ENCODE measurements at places on chromosomes 13 and 19. TPM values are rescaled to one million over a fixed set of nuclear protein-coding genes. Genes with fewer than 3 reads are reported as not detected.

DNA sequence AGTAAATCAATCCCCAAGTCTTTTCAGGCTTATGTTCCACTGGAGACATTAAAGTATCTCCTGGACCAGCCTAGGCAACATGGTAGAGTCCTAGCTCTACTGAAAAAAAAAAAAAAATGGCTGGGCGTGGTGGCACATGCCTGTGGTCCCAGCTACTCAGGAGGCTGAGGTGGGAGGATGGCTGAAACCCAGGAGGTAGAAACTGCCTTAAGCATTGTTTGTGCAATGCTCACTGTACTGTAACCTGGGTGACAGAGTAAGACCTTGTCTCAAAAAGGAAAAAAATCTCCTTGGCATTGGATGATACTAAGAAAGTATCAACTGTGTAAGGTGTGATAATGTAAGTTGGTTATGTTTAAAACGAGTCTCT, 8.8 kb downstream of the KLK8 start:
- no peak overlapping the region for H3K4me3 ChIP-seq
- peak; percentile 81 for DNase-seq
- no peaks in the 10 kb centered on the region for H3K4me1 ChIP-seq
- no peaks in the 10 kb centered on the region for H3K36me3 ChIP-seq
- peak overlapping the region; percentile 85 for H3K27ac ChIP-seq
- H3K27me3 ChIP-seq = no peaks in the 10 kb centered on the region

- no peak for DNase-seq
- H3K27me3 ChIP-seq = no peaks in the 10 kb centered on the region
- H3K4me3 ChIP-seq = no peak overlapping the region
- no peaks in the 10 kb centered on the region for H3K4me1 ChIP-seq
- no peak overlapping the region for H3K27ac ChIP-seq
Measured at GRCh38 chr13:112558696-112559418, 29.1 kb downstream of the TUBGCP3 start.

GRCh38 chr13:93398167-93399035, 171.8 kb downstream of the GPC6 start:
- no peaks in the 10 kb centered on the region for H3K36me3 ChIP-seq
- no peaks in the 10 kb centered on the region for H3K4me1 ChIP-seq
- no peaks in the 10 kb centered on the region for H3K27me3 ChIP-seq
- H3K4me3 ChIP-seq = no peak overlapping the region
- no peak for DNase-seq

GRCh38 chr13:112803422-112803821, 113.6 kb downstream of the ATP11A start:
- no peak overlapping the region for H3K27ac ChIP-seq
- no peaks in the 10 kb centered on the region for H3K4me1 ChIP-seq
- H3K4me3 ChIP-seq = no peak overlapping the region

DNA sequence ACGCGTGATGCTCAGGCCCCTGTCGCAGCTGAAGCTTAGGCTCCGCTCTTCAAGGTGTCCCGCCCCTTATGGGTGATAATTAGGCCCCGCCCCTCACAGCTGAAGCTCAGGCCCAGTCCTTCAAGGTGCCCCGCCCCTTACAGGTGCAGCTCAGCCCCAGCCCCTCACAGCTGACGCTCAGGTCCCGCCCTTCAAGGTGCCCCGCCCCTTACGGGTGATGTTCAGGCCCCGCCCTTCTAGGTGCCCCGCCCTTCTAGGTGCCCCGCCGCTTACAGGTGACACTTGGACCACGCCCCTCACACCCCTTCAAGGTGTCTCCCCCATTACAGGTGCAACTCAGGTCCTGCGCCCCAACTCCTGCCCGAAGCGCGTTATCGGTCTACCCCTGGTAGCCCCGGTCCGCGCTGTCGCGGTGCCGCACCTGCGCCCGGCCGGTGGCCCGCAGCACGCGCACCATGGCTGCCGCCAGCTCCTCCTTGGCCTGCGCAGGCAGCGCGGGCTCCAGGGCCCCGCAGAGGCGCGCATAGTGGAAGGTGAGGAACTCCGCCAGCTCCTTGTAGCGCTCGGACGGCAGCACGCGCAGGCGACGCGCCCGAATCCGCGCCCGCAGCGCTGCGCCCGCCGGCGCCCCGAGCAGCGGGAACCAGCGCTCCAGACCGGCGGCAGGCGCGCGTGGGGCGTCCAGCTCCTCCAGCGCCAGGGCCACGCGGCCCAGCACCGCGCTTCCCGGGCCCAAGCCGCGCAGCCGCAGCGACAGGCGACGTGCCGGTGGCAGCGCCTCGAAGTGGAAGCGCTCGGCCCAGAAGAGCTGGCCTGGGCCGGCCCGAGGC, 7.3 kb downstream of the RASAL3 start:
- H3K4me3 ChIP-seq = peak overlapping the region; percentile 48
- H3K27me3 ChIP-seq = no peaks in the 10 kb centered on the region
- DNase-seq = no peak
- no peaks in the 10 kb centered on the region for H3K36me3 ChIP-seq
- no peak overlapping the region for H3K27ac ChIP-seq

DNA sequence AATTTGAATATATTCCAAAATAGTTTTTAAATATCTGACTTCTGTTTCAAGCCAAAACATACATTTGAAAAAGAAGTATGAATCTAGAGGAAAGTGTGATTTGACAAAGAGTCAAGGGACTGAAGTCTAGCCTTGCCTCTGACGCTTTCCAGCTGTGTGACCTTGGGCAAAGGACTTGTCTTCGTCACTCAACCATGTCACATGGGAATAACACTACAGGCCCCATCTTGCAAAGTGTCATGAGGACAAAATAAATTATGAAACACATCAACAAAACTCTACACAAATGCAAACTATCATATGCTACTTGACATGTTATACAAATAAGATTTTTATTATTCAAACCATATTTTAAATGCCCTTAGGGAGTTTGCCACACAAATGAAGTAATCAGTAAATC, 73.0 kb downstream of the CYSLTR2 start:
- H3K4me3 ChIP-seq = no peak overlapping the region
- H3K4me1 ChIP-seq = no peaks in the 10 kb centered on the region
- no peak overlapping the region for H3K27ac ChIP-seq
- H3K36me3 ChIP-seq = no peaks in the 10 kb centered on the region

DNA sequence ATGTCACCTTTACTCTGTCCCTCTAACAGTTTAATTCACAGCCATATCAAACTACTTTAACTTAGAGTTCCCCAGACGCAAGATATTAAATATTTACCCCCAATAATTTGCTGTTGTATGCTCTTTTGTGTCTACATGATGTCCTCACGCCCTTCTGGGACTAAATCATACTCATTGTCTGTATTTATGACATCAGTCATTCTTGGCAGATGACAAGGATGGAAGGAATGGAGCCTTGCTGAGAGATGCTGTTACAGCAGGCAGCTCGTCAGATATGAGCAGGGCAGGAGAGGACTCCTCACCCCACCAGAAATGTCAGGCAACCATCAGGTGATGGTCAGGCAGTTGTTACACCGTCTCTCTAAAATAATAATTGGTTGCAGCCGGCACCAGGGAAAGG, 41.8 kb downstream of the CARD8 start:
- no peak overlapping the region for H3K4me3 ChIP-seq
- H3K36me3 ChIP-seq = no peaks in the 10 kb centered on the region
- H3K27ac ChIP-seq = no peak overlapping the region
- no peaks in the 10 kb centered on the region for H3K4me1 ChIP-seq
- no peaks in the 10 kb centered on the region for H3K27me3 ChIP-seq

GRCh38 chr13:107034236-107034872, 466.4 kb upstream of the ARGLU1 start:
- H3K27ac ChIP-seq = no peak overlapping the region
- DNase-seq = no peak
- H3K27me3 ChIP-seq = no peaks in the 10 kb centered on the region

DNA sequence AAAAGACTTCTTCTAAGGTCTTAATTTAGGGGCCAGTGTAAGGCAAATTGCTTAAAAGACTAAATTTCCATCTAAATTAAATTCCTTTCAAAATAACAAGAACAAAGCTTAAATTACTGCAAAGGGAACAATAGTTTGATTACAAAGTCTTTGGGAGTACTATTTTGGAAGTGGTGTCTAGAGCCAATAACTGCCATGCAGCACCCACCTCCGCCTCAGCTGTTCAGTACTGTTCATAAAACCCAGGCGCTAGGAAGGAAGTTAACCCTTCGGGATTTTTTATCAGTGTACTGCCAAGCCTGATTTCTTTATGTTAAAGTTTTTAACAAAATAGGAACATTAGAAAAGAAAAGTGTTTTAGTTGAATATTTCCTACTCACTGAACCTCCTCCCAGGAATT, 210.1 kb downstream of the LIG4 start:
- no peaks in the 10 kb centered on the region for H3K4me1 ChIP-seq
- DNase-seq = no peak
- H3K36me3 ChIP-seq = no peaks in the 10 kb centered on the region
- no peak overlapping the region for H3K27ac ChIP-seq
- no peaks in the 10 kb centered on the region for H3K27me3 ChIP-seq

DNA sequence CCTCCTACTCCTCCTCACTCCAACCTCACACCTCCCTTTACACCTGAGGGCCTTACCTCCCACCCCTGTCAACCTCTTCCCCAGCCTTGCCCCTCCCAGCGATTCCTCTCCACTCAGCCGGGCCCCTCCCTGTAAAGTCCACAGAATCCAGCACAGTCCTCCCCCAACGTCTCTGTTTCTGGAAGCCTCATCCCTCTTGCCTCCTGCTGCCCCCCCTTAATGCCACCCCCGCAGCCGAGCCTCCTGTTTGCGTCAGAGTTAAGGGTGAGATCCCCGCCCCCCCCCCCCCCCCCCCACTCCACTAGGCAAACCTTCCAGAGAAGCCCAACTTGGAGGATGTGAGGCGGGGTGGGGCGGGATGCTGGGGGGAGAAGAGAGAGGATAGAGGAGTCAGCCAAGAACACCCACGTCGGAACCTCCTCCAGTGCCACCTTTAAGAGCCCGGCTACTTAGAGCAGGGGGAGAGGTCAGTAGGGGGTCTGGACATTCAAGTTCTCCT, 2.1 kb downstream of the UNC13A start:
- no peak for DNase-seq
- no peaks in the 10 kb centered on the region for H3K36me3 ChIP-seq
- H3K27ac ChIP-seq = no peak overlapping the region
- H3K4me3 ChIP-seq = no peak overlapping the region

GRCh38 chr19:33737681-33738371, 58.8 kb upstream of the KCTD15 start:
- peaks cover 42% of the 10 kb centered on the region for H3K27me3 ChIP-seq
- no peaks in the 10 kb centered on the region for H3K36me3 ChIP-seq
- DNase-seq = no peak
- H3K27ac ChIP-seq = no peak overlapping the region
- no peak overlapping the region for H3K4me3 ChIP-seq

- no peak overlapping the region for H3K27ac ChIP-seq
- no peak overlapping the region for H3K4me3 ChIP-seq
- DNase-seq = no peak
- no peaks in the 10 kb centered on the region for H3K27me3 ChIP-seq
- peaks cover 5% of the 10 kb centered on the region for H3K36me3 ChIP-seq
Measured at GRCh38 chr13:112267660-112268059, 108.5 kb upstream of the SPACA7 start.

DNA sequence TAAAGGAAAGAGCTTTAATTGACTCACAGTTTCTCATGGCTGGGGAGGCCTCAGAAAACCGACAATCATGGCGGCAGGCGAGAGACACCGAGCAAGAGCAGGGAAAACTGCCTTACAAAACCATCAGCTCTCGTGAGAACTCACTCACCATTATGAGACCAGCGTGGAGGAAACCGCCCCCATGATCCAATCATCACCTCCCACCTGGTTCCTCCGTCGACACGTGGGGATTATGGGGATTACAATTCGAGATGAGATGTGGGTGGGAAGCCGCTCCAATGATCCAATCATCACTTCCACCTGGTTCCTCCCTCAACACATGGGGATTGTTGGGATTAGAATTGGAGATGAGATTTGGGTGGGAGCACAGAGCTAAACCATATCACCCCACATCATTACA, 293.9 kb downstream of the ABCC4 start:
- no peaks in the 10 kb centered on the region for H3K36me3 ChIP-seq

DNA sequence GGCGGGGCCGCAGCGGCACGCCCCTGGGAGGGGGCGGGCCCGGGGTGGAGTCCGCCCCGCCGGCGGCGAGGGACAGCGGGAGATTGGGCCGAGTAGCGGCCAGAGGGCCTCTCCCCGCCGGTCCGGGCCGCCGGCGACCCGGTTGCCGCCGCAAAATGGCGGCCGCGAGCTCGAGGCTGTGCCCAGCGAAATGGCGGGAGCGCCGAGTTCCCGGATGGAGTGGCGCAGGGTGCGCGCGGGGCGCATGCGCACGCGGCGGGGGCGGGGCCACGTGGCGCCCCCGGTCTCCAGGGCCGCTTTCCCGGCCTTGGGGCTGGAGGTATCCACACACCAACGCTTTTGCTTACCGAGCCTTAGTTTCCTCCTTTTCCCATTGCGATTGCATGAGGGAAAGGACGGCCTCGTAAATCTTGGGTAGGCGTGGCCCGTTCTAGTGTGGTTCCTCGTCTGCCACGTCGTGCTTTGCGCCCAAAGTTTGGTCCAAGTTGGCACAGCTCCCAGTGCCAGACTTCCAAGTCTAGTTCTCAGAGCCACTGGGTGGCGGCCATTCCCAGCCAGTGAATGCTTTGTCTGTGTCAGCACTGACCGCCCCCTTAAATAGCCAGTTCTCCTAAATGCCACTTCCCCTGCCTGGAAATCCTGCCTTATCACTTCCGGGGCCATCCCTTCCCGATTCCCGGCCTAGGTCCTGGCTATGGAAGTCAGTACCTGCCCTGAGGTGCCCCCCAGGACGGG, 513 bp downstream of the CIRBP start:
- no peaks in the 10 kb centered on the region for H3K27me3 ChIP-seq
- H3K4me1 ChIP-seq = peaks cover 48% of the 10 kb centered on the region
- peak; percentile 86 for DNase-seq
- peak overlapping the region; percentile 80 for H3K4me3 ChIP-seq

GRCh38 chr13:77459592-77459991, 75.9 kb upstream of the SCEL start:
- no peaks in the 10 kb centered on the region for H3K4me1 ChIP-seq
- H3K27ac ChIP-seq = no peak overlapping the region

- H3K36me3 ChIP-seq = no peaks in the 10 kb centered on the region
- DNase-seq = no peak
- no peaks in the 10 kb centered on the region for H3K4me1 ChIP-seq
- no peak overlapping the region for H3K27ac ChIP-seq
- no peaks in the 10 kb centered on the region for H3K27me3 ChIP-seq
- no peak overlapping the region for H3K4me3 ChIP-seq
Measured at GRCh38 chr13:112486386-112487126, 101.4 kb downstream of the TUBGCP3 start.

GRCh38 chr13:104809483-104809882, 1726.0 kb downstream of the EFNB2 start:
- H3K27ac ChIP-seq = no peak overlapping the region
- H3K4me1 ChIP-seq = no peaks in the 10 kb centered on the region
- H3K36me3 ChIP-seq = no peaks in the 10 kb centered on the region
- no peak overlapping the region for H3K4me3 ChIP-seq
- peak; percentile 28 for DNase-seq

- no peaks in the 10 kb centered on the region for H3K36me3 ChIP-seq
- no peak overlapping the region for H3K27ac ChIP-seq
- H3K4me3 ChIP-seq = no peak overlapping the region
- no peaks in the 10 kb centered on the region for H3K27me3 ChIP-seq
- no peak for DNase-seq
Measured at GRCh38 chr19:36210497-36210896, 4.0 kb downstream of the ZNF565 start.

The C19orf53 gene
- total RNA-seq = 134 TPM

The TGFBR3L gene
- not detected for total RNA-seq

The RAB3A gene
- 0.66 TPM for total RNA-seq

The FSD1 gene
- total RNA-seq = not detected

The FRY gene
- total RNA-seq = 52.8 TPM

The ZNF583 gene
- 5.2 TPM for total RNA-seq

The CGB7 gene
- 0.15 TPM for total RNA-seq

The TLE2 gene
- total RNA-seq = 65.6 TPM

The NLRP5 gene
- total RNA-seq = not detected

The OVOL3 gene
- total RNA-seq = not detected

Measured in breast epithelium (tissue), 4 donors.